ENCODE measurements at places on chromosomes 3 and 15.

DNA sequence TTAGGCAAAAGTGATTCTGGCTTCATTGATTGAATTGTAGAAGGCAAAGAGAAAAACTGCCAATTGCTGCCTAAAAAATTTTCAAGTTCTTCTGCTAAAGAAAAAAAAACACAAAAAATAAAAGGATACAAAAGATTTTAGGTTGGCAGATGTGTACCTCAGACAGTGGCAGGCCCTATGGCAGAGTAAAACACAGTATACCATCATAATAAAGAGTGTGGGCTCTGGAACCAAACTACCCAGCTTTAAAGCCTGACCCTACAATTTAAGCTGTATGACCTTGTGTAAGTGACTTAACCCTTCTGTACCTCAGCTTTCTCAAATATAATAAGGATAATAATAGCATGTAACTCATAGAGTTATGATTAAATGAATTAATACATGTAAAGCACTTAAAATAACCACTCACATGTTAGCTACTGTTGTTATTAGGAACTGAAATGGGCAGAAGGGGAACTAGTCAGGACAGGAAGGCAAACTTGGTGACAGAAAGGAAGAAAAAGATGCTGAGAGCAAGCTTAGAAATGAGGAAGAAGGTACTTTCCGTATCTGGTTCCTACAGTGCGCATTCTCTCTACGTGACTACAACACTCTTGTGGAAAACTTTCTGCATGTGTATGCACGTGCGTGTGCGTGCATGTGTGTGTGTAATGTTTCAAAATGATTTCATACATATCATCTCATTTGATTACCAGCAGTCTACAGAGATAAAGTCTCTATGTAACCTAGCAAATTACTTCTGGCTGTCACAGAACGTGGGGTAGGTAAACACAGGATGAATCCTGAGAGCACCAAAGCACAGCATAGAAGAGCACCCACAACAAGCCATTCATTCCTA, 13.6 kb upstream of the GATM start:
- peak; percentile 81 for DNase-seq

DNA sequence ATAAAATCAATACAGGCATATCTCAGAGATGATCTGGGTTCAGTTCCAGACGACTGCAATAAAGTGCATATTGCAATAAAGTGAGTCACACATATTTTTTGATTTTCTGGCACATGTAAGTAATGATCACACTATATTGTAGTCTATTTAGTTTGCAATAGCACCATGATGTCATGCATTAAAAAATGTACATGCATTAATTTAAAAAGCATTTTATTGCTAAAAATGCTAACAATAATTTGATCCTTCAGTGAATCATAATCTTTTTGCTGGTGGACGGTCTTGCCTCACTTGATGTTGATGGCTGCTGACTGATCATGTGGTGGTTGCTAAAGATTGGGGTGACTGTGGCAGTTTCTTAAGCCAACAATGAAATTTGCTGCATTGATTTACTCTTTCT, 511.1 kb downstream of the OTOL1 start:
- no peak for DNase-seq

DNA sequence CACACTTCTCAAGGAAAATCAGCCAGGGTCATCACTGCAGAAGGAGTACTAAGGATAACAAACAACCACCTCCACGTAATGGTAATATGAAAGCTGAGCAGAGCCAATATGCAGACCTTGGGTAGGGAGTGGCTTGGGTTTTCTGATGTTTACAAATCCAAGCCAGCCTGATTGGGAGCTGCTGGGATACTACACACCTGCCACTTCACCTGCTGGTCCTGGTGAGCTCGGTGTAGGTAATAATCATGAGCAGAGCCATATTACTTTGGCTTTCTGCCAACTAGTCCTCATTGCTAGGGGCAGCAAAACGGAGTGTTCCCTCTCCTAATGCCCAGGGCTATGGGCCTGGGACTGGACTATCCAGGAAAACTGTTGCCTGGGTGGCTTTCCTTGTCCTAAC, 433.5 kb upstream of the PPP2R3A start:
- DNase-seq = no peak

- DNase-seq = no peak
Measured at GRCh38 chr15:96122077-96123027, 208.1 kb upstream of the NR2F2 start.

- no peak for DNase-seq
Measured at GRCh38 chr3:138732456-138732855, 102.3 kb downstream of the PIK3CB start.

DNA sequence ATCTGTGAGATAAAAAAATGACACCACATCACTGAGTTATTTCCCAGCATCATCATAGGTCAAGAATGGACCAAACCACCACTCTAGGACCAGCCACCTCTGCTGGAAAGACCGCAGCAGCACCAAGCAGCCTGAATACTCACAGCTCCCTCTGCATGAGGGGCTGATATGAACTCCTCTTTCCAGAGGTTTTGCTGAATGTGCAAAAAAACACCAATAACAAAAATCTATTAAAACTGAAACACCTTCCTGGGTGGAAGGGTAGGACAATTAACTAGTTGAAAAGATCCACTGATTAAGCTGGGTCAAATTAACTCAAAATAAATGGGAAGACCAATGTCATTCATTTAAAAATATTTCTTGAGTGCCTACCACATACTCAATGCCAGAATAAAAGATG, 28.9 kb upstream of the KCNMB3 start:
- no peak for DNase-seq

GRCh38 chr15:79025201-79025600, 65.4 kb downstream of the RASGRF1 start:
- no peak for DNase-seq

DNA sequence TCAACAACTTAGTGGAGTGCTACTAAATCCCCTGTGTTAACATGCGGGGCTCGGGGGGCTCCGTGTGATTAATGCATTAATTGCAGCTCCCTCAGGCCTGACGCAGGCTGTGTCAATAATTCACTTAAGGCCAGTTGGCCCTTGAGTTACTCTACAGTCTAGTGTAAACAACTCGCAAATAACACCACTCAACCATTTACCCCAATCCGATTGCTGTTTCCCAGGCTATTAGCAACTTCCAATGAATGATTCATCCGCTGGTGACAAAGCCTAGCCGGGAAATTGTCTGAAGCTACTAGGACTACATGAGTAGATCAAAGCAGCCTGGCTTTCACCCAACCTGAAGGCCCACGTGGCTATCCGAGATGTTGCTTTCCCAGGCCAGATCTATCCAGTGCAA, 121.3 kb upstream of the SOX14 start:
- DNase-seq = no peak
